Activated naive CD8-positive, alpha-beta T cell treated with anti-CD3 and anti-CD28 coated beads for 36 hours (primary cell): ENCODE measurements at places on chromosomes 16 and 17.

- DNase-seq, result no peak
Measured at GRCh38 chr16:55834049-55834448, 1.2 kb upstream of the CES1 start.

- no peak for DNase-seq
Measured at GRCh38 chr17:41659427-41660212, 29.1 kb upstream of the EIF1 start.

- DNase-seq, result no peak
Measured at GRCh38 chr17:43979011-43979410, 25.3 kb upstream of the PYY start.

GRCh38 chr16:80027007-80027965 lies 426.7 kb upstream of the MAF start:
- DNase-seq, result peak; percentile 65

- DNase-seq, result no peak
Measured at GRCh38 chr16:74951681-74952080, 33.2 kb downstream of the WDR59 start.

DNA sequence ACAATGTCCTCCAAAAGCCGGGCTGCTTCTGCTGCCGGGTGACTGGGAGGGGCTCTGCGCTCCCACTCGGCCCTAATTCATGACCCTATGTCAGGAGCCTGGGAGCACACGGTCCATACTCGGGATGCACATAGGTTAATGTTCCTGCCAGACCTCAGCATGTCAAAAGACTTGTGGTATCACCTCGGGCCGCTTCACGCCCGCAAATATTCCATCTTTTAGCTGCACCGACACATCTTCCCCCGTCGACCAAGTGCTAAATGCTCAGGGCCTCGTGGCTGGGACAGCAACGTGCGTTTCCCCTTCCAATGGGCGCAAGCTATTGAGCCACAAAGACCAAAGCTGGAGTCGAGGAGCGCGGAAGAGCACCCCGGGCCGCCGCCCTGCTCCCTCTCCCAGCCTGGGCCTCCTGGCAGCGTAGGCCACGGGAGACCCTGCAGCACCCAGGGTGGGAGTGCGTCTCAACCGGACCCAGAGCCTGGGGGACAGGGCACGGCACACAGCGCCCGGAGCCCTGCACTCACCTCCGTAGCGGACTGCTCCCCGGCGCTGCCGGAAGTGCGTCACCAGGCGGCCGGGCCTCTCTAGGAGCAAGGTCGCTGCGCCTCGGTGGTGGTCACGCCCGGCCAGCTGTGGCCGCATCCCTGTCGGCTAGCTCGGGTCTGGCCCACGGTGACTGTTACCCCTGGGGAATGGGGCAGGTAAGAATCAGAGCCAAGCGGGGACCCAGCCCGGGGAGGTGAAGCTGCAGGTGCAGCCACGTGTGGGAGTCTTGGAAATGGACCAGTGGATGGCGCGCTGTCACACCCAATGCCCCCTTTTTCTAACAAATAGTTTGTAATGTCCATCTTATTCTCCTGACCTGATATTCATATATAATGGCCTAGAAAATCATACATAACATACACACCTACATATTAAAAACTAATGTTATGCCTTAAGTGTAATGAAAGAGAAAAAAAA lies at the start of gene ZNF23:
Gene ZNF23, minus strand, starts transcription at position 562 of the 963 bp plus-strand sequence. CDS start 5,451 bp downstream, outside the sequence.
- DNase-seq, result peak; percentile 85

DNA sequence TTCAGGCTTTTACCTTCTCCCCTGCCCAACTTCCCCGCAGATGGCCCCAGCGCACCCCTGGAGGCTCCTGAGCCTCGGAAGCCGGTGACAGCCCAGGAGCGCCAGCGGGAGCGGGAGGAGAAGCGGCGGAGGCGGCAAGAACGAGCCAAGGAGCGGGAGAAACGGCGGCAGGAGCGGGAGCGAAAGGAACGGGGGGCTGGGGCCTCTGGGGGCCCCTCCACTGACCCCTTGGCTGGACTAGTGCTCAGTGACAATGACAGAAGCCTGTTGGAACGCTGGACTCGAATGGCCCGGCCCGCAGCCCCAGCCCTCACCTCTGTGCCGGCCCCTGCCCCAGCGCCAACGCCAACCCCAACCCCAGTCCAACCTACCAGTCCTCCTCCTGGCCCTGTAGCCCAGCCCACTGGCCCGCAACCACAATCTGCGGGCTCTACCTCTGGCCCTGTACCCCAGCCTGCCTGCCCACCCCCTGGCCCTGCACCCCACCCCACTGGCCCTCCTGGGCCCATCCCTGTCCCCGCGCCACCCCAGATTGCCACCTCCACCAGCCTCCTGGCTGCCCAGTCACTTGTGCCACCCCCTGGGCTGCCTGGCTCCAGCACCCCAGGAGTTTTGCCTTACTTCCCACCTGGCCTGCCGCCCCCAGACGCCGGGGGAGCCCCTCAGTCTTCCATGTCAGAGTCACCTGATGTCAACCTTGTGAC lies 3.6 kb downstream of the MAPK7 start:
- DNase-seq, result no peak

DNA sequence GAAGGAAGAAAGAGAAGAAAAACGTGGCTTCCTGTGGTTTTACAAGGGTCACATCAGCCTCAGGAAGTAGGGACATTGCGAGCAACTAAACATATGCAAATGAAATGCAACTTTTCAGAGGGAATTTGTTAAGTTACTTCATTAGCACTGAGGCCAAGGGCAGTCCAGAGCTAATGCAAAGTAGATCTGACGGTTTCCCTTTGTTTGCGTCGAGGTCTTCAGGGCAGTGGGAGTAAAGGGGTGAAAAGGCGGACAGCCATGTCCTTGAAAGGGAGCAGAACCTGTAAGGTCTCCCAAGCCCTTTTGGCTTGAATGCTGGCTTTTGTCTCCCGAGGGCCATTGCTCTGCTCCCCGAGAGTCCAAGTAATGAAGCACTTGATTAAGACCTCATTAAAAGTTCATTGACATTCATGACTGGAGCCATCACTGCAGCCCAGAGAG lies 85.0 kb downstream of the PMP22 start:
- DNase-seq, result no peak

DNA sequence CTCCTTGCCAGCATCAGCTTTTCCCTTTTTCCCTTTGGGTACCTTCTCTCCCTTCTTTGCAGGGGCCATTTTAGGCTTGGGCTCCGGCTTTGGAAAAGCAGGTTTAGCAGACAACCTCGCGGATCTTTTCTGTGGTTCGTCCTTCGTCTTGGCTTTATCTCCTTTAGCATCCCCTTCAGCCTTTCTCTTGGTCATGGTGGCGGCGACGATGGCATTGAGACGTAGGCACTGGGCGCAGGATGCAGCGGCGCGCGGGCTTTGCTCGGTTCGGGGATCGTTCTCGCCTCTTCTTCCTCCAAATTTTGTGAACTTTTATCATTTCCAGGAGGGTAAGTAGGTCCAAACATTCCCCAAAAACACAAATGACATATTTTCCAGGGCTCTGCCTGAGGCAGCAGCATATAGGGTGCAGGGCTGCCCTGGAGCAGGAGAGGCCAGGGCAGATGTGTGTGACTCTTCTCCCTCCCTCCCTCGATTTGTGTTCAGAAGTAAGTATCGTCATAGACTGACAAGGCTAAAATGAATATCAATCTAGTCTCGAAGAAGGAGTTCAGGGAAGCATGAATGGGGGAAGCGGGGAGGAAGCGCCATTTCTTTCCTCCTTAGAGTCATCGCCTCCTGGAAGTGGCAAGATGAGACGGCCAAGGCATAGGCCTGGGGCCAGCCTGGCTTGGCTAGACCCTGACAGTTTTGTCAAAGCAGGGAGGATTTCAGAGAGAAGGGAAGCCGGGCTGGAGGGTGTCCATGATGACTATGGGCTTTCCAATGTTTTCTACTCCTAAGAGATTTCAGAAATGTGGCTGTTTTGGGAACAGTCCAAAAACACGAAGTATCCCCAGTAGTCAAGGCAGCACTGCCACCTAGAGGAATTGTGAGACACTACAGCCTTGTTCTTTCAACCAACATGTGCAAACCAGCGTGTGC lies 13.2 kb downstream of the CHCT1 start:
- peak; percentile 41 for DNase-seq

- DNase-seq, result no peak
Measured at GRCh38 chr16:30619202-30619601, 9.0 kb upstream of the ZNF689 start.

DNA sequence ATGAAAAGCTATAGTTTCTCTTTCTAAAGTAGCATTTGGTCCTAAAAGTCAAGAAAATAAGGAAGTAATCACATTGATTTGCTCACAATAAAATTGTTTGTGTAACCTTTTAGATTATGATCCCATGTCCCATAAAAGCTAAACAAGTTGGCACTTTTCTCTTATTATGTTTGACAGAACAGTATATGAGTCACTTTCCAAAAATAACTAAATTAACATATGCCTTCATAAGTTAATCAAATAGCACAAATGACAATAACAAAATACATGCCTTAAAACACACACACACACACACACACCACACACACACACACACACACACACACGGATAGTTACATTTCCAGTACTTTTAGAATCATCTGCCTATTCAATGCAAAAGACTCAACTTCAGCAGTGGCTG lies 2.8 kb downstream of the MED13 start:
- no peak for DNase-seq

DNA sequence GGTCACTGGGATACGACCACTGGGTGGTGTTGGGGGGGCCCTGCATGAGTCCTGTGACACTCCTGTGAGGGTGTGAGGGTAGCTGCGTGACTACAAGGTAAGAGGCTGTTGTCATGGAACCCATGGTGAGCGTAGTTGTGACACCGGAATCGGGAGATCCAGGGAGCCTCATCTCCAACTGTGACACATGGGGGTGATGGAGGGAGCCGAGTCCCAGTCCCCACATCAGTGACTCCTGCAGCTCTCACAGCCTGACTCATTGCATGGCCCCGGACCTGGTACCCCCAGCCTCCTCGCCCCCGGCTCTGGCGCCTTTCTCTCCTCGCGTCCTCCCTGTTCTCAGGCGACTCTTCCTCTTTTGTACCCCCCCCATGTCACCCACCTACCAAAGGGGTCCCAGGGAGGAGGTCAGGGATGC lies 14.2 kb downstream of the CDH16 start:
- DNase-seq, result no peak

- DNase-seq, result no peak
Measured at GRCh38 chr16:11205065-11205699, 50.8 kb downstream of the SOCS1 start.

GRCh38 chr17:5486206-5487124 lies at the start of gene MIS12:
MIS12 (plus strand) TSS chr17:5486566; CDS start chr17:5488863, 2,297 bp downstream.
- peak; percentile 95 for DNase-seq

GRCh38 chr17:15659236-15659635 lies 24.9 kb downstream of the TRIM16 start:
- DNase-seq, result no peak

GRCh38 chr17:68627956-68628575 lies 26.9 kb upstream of the FAM20A start:
- DNase-seq, result no peak

GRCh38 chr16:23835390-23836077 lies at the start of gene PRKCB:
PRKCB (plus strand) TSS chr16:23835983.
- peak; percentile 94 for DNase-seq

DNA sequence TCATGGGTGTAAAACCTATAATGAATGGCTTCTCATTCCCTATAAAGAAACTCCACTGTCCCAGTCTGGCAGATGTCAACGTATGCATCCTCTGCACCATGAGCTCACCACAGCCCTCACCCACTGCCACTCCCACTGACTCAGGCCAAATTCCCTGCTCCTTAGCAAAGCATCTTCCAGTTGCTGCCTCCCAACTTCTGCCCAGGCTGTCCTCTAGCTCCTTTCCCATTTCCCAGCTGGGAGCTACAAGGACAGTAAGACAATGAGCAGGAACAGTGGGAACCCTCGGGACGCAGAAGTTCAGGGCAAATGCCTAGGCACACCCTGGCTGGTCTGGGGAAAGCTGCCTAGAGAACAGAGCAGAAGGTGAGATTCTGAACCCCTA lies 9.1 kb upstream of the THAP11 start:
- no peak for DNase-seq

DNA sequence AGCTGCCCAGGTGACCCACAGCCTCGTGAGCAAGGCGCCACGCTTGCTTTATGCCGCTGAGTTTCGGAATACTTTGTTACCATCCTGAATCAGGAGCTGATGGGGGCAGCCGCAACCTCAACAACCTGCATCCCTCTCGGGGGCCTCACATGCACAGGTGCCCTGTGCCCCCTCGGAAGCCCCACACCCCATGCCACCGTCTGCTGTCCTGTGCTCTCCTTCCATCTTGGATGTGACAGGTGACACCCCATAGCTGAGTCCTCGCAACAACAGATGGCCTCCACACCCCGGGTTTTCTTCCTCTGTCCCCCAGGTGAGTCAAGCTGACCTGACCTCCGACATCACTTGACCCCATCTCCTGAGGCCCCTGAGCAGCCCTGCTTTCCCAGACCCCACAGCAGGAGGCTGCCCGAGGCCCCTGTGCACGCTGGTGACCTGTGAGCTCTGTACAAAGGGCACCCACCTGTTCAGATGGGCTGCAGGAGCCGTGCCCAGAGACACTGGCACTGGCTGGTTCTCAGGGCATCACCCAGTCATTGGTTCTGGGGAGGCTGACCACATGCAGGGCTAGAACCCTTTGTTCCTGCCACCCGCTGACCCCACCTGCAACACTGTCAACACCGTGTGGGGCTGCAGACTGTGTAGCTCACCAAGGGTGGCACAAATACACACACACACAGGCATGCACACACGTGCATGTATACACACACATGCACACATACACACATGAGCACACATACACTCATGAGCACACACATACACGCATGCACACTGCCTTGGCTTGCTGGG lies 57.7 kb downstream of the RMI2 start:
- DNase-seq, result no peak

- no peak for DNase-seq
Measured at GRCh38 chr16:2187212-2187611, 9.2 kb downstream of the CASKIN1 start.

DNA sequence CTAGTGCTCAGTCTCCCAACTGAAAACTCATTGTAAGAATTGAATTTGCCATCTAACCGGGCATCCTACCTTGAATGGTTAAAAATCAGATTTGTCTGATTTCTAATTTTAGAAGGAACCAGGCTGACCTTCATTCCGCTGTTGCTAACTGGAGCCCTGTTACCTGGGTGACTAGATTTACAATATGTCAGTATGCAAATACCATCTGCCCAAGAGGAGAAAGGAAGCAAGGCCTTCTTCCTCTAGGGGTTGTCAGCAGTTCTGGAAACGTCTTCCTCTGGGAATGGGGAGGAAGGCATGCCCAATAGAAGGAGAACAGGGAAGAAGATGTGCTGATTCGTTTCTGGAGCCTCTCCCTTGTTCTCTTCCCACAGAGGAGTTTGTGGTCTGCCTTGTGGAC lies 137.9 kb downstream of the PITPNC1 start:
- DNase-seq, result no peak

DNA sequence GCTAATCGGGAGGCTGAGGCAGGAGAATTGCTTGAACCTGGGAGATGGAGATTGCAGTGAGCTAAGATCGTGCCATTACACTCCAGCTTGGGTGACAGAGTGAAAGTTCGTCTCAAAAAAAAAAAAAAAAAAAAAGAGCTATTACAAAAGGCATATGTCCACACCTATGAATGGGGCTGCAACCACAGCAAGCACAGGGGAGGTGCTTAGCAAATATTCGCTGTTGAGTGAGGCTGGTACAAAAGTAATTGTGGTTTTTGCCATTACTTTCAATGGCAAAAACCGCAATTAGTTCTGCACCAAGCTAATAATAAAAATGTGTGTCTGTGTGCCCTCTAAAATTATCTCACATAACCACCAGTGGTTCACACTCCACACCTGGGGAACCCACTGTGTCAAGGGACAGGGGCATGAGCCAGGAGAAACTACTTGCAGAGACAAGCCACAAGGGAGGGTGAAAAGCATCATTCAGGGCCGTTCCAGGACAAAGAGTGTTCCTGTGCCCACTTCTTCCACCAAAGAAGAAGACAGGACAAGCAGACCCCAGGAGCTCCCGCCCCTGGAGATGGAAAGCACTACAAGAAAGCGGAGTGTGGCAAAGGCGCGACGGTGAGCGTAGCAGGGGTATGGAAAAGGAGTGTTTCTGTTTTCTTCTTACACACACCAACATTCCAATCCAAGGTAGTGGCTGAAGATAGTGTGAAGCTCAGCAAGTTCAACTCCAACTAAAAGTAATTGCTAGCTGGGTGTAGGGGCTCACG lies 84.4 kb upstream of the CNEP1R1 start:
- DNase-seq, result no peak
